Activated CD4-positive, alpha-beta T cell treated with anti-CD3 and anti-CD28 coated beads, Interleukin-2, amount 50 U/mL, for 4 hours (primary cell): ENCODE measurements at places on chromosomes 7 and 10.

- no peak for DNase-seq
Measured at GRCh38 chr10:103333934-103334520, 16.9 kb downstream of the PCGF6 start.

DNA sequence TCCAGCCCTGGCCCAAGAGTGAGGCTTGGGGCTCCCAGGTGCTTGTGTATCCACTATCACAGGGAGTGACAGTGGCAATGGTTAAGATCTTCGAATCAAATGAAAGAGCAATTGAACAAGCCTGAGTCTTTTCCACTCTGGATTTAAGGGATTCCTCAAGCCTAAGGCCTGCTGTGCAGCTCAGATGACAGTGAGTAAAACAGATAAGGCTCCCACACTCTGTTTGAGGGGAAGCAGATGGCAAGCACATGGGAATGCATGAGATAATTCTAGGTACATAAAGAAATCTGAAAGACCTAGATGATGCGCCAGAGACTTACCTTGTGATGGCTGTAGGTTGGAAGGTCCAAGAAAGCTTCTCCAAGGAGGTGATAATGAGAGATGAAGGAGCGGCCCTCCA is 95.0 kb downstream of the LRRC18 start:
- DNase-seq, result no peak

DNA sequence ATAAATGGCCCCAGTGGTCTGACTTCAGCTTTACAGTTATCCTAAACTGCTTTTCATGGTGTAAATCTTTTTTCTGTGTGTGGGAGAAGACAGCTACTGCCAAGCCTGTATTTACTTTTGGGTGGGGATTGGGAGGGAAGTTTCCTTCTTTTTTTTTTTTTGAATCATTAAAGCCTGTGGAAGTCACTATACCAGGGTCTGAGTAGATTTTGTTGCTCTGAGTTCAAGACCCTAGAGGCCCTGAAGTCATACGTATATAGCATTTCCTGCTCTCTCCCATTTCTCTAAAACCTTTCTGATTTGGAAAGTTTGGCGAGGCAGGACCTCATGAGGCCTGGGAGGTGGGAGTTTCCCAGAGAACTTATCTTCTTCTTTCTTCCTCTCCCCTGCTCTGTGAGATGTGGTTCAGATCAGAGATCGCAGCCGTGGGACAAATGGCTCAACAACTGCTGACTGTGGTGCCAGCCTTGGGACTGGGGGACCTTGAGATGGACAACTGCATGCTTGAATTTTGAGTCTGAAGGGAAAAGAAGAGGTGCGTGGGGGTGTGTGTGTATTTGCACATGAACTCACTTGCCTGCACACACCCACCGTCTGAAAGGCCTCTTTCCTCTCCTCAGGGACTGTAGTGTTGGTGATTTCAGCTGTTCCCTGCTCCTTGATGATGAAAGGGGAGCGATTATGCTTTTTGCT is 18.1 kb downstream of the LRMDA start:
- no peak for DNase-seq

- no peak for DNase-seq
Measured at GRCh38 chr10:86341361-86341811, 25.2 kb downstream of the GRID1 start.

DNA sequence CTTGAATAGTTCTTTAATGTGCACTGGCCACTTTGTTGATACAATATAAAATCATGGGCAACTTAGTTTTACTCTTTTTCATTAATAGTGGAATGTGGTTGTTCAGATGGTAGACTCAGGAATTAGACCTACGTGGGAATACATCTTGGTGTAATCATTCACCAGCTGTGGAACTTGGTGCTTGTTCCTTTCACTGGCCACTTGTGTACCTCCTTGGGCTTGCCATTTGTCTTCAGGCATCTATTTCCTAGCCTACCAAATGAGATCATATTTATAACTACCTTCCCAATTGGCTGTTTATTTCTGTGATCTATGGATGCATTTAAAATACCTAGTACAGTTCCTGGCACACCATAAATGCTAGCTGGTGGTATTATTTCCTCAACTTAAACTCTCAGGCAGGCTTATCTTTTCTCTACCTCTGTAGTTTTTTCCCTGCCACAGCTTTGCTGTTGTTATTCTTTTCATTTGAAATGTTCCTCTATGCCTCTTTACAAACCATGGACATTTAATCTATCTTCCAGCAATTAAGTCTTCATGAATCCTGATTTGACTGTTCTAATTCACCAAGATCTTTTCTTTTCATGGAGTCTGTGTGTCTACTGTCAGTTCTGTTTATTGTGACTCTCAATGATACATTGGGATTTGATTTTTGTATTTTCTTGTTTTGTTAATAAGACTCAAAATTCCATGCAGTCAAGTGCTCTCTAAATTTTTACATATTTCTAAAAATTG is 113.0 kb downstream of the ADAM22 start:
- no peak for DNase-seq

GRCh38 chr10:59266321-59266720 is 89.9 kb downstream of the PHYHIPL start:
- DNase-seq, result no peak

- DNase-seq, result no peak
Measured at GRCh38 chr7:64551375-64552142, 11.3 kb downstream of the ZNF680 start.

DNA sequence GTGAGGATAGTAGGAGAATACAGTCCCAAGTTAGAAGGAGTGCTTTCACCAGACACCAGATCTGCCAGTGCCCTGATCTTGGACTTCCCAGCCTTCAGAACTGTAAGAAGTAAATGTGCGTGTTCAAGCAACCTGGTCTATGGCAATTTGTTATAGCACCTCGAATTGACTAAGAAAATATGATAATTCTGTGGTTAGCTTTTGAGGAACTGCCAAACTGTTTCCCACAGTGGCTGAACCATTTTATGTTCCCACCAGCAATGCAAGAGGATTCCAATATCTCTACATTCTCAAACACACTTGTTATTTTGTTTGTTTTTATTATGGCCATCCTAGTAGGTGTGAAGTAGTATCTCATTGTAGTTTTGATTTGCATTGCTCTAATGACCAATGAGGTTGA is 47.0 kb downstream of the RBM20 start:
- no peak for DNase-seq

DNA sequence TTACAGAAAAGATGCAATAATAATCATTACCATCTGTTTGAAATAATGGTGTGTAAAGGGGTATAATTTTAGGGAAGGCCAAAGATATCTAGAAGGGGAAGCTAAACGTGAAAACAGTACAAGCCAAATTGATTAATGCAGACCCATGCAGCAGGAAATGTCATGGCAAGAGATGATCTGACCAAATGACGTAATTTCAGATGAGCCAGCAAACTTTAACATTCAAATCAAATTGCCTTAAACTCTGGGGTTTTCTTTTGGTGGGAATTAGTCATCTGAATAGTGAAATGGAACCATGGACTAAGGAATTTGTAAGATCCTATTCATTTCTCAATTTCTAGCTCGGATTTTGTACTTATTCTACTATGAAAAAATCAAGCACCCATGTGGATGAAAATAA is 21.4 kb upstream of the SCIN start:
- DNase-seq, result no peak

GRCh38 chr7:151249034-151249731 is 689 bp upstream of the SMARCD3 start:
- DNase-seq, result no peak

DNA sequence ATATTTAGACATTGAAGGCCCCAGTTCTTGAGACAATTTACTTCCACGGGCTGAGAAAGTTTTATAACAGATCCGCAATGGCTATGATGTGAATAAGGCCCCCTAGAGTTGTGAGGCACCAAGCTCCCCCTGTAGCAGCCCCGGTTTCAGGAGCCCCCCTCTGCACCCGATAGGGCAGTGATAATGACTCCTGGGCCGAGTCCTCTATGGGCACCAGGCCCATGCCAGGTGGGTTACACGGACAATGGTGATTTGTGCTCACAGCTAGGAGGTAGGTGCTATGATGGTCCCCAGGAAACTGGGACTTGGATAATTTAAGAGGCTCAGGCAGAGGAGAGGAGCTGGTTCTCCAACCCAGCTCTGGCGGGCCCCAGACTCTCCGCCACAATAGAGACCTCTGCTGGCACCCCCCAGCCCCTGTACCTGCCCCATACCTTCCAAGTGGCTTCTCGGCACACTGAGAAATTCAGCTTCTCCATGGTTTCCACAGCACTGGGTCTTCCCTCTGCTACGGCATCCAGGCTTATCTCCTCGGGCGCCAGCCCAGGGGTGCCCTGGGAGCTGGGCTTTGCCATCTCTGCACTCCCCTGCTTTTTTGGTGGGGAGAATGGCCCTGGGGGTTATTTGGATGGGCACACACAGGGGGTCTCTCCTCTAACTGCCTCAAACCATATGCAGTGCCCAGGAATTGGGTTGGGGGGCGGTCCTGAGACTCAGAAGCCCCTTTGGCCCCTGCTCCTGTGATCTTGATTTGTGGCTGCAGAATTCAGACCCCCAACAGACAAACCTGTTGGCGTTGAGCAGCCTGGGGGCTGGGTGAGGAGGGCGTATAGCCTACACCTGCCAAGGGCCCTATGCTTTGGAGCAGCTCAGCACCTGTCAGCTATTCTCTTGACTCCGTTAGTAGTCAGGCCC is 12.2 kb upstream of the KCP start:
- no peak for DNase-seq

DNA sequence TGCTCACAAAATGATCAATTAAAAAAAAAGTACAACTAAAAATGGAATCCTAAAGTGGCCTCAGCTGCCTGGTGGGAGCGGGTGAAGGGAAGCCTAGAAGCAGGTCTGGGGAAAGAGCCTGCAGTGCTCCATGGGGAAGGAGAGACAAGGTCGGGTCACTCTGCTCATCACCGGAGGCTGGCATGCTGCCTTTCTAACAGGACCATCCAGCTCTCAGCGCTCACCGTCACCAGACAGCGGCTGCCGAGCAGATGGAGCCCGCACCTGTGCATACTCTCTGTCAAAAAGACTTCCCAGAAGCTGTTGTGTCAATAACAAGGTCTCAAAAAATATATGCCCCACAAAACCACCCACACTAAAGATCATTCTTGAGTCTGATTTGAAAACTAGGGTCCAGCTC is 112.8 kb downstream of the BAMBI start:
- DNase-seq, result no peak

DNA sequence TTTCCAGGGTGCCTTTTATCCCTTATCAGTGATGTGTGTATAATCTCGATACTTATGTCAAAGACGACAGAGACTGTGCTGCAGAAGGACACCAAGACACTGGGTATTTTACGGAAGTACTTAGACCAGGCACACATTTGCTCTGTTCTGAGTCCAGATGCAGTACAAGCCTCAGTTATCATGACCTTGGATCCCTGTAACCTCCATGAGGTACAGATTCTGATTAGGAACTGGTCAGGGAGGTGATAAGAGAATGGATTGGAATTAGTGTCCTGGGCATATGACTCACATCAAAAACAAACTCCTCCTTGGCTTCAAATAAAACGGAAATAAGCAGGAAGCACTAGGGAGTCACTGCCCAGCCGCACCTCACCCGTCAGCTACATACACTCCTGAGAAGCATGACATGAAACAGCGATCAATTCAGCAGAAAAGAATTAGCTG is 146.5 kb downstream of the SFMBT2 start:
- DNase-seq, result no peak

DNA sequence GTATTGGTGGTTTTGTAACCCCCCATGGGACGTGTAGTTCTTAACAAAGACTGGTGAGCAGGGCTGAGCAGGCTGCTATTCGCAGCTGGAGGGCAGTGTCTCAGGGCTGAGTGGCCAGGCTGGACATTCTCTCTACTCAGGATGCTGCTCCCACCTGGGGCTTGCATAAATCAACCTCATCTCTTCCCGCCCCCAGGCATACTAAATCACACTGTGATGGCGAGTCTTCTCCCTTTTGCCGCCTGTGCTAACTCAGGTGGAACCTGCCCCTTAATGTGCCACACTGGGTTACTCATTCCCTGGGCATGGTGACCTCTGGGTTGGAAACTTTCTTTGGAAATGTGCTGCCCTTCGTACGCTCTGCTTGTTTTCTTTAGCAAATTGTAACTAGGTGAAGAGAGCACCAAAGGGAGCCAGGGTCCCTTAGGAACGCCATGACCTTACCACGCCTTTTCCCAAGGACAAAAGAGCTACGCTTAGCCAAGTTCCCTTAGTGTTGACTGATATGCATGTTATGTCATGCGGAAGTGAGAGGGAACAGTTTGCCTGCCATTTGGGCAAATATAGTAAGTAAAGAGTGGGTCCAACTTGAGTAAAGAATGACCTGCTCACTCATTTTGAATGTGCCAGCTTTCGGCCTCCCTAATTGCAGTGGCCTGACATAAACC is 40.4 kb upstream of the COBL start:
- no peak for DNase-seq

DNA sequence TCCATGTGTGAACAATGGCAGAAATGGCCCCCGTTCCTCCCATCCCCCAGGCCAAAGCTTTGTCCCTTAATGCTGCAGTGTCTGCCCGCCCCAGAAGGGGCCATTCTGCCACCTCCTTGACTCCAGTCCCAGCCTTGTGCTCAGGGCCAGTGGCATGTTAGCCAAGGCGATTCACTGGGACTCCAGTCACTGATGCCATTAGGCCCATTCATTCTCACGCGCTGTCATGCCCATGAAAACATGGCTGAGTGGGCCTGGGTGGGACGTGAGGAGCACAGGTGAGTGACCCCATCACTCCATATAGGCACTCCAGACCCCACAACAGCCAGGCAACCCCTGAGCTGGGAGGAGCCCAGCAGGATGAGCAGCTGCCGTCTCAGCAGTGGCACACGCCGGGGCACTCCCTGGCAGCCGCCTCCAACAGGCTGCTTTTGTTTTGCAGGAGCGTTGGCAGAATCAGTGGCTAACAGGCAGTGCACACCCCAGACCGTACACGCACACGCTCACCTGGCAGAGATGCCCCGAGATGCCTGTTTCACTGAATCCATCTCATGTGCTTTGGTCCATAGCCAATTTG is 79.5 kb downstream of the TCERG1L start:
- DNase-seq, result no peak

- DNase-seq, result no peak
Measured at GRCh38 chr10:19772972-19773371, 43.3 kb upstream of the PLXDC2 start.

GRCh38 chr10:78892338-78893176 is 176.2 kb upstream of the ZMIZ1 start:
- no peak for DNase-seq

- DNase-seq, result no peak
Measured at GRCh38 chr7:77326131-77326530, 90.0 kb downstream of the GSAP start.

DNA sequence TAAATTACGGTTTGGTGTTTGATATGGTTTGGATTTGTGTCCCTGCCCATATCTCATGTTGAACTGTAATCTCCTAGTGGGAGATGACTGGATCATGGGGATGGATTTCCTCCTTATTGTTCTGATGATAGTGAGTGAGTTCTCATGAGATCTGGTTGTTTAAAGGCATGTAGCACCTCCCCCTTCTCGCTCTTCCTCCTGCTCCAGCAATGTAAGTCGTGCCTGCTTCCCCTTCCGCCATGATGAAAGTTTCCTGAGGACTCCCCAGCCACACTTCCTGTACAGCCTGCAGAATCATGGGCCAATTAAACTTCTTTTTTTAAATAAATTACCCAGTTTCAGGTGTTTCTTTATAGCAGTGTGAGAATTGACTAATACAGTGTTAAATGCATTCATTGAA is 116.6 kb downstream of the DOCK4 start:
- DNase-seq, result no peak
